ENCODE measurements at places on chromosomes 2 and 18. TPM values are rescaled to one million over a fixed set of nuclear protein-coding genes. Genes with fewer than 3 reads are reported as not detected.

The PPP1R1C gene
- 0.41 TPM for polyA plus RNA-seq

The CPO gene
- polyA plus RNA-seq: not detected

The AAMP gene
- polyA plus RNA-seq: 223 TPM

The AOX1 gene
- polyA plus RNA-seq: 4.6 TPM

DNA sequence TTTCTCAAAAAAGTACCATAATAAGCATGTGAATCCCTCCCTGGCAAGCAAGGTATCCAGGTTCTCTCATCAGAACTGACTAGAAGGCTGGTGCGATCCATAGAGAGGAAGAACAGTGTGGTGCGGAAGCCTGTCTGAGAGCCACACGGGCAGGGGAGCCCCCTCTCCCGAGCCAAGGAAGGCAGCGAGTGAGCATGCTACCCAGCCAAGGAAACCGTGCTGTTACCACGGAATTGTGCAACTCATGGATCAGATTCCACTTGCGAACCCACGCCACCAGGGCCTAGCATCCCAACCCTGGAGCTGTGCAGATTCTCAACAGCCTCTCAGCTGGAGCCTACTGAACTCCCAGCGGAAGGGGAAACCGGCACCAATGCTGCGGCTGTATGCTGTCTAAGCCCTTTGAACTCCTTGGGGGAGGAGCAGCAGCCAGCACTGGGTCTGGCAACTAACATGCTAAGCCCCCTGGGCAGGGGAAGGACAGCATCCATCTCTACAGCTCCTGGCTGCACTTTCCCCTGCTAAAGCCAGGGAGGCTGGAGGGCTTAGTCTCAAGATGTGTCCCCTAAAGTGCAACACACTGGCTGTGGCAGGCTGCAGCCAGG is 823.1 kb downstream of the EPHA4 start:
- no peak for DNase-seq

DNA sequence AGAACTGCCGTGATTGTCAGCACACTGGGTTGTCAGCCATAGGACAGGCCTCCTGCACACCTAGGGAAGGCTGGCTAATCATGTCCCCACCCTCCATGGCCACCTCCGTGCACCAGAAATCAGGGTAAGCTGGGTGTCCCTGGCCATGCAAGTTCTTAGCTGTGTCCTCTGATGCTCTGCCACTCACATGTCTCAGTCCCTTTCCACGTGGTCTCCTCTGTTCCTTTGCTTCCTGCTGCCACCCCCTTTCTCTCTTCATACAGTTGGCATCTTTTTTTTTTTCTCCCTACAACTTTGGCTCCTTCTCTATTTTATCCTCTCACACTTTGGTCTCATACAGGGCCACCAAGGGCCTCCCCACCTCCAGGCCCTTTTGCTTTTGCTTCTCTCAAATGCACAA is 153.7 kb downstream of the TPGS2 start:
- no peak for DNase-seq

DNA sequence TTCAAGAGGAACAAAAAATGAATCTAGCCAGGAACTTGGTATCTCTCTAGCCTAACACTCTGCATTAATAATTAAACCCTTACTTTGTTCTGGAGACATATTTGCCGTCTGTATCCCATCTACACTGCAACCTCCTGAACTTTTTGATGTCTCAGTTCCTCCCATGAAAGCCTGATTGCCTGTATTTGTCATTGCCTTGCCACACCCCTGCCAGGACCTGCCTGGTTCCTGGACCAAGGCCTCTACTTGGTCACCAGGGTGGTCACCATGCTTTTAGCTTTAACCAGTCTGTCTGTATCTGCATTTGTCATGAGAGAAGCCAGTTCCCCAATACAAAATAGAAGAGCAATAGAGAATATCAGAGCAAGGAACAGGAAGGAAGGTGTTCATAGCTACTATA is 58.8 kb upstream of the NOL4 start:
- no peak for DNase-seq

GRCh38 chr2:240613781-240614180 is 11.5 kb upstream of the GPR35 start:
- no peak for DNase-seq

GRCh38 chr2:190354003-190354690 is 10.8 kb downstream of the INPP1 start:
- peak; percentile 25 for DNase-seq

DNA sequence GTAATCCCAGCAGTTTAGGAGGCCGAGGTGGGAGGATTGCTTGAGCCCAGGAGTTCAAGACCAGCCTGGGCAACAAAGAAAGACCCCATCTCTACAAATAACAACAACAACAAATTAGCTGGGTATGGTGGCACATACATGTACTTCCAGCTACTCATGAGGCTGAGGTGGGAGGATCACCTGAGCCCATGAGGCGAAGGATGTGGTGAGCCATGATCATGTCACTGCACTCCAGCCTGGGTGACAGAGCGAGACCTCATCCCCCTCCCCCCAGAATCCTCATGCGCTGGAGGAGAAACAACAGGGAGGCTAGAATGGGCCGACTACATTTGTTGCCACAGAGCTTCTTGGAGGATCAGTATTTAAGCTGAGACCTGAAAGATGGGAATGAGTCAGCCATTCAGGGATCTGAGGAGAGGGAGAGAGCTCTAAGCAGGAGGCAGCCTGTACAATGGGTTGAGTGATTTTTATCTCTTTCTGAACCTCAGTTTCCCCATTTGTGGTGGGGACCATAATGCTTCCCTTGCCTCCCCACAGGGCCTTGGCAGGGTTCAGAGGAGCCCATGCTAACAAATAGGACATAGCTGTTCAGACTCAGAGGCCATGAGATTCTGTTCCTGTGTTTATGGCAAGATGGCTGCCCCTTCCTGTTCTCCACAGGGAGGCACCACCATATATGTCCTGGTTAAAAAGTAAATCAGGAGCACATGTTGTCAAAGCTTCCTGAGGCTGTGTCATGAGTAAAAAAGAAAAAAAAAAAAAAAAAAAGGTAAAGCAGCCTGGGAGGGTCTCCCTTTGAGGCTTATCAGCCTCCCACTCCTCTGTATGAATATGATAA is 131.4 kb upstream of the HAAO start:
- no peak for DNase-seq

DNA sequence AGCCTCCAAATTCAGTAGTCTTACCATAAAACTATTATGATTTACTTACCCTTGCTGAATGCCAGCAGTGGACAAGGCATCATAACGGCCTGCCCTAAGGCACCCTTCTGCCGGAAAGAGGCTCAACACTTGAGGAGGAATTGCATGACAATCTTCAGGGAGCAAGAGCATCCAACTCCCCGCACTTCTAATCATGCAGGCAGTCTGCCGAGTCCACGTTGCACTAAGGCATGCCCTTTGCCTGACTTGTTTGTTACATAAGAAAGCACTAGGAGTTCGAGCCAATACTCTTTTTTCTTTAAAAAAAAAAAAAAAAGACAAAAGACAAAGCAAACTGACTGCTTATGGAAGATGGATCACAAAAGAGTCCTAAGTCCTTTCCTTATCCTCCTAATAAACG is 17.9 kb upstream of the SPTBN1 start:
- no peak for DNase-seq

- no peak for DNase-seq
Observed at GRCh38 chr2:135821190-135821589, 15.8 kb downstream of the LCT start.

Data from SK-N-SH (cell line).